ENCODE measurements at places on chromosomes 13 and 19.

DNA sequence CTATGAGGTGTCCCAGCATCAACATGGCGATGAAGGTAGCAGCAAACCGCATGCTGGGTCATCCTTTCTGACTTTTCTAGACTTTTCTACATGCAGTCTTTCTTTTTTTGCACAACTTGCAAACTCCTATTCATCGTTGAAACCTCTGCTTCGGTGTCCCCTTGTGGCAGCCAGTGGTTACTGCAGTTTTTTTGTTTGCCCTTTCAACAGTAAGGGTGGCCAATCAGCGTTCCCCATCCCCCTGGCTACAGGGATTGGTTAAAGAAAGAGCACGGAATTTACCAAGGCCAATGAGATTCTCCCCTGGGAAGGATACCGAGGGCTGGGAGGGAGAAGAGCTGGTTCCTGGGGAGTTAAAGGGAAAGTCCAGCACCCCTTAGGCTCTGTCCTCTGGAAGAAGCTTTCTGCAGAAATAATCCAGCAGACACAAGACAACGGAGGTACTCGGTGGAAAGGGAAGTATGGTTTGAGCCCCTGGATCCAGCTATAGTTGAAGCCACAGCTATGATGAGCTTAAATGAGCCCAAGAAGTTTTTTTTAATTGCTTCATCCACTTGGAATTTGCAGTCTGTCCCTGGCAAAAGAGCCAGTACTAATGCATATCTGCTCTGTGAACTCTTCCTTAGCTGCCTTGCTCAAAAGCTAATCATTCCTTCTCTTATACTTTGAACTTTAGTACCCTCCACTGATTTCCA is 5.6 kb upstream of the LSM4 start:
- H3K27ac ChIP-seq = peak overlapping the region; percentile 13
- no peaks in the 10 kb centered on the region for H3K36me3 ChIP-seq
- DNase-seq = peak; percentile 80
- H3K4me3 ChIP-seq = peak overlapping the region; percentile 55

GRCh38 chr13:100139817-100140216 is 50.9 kb downstream of the PCCA start:
- no peak for DNase-seq
- no peak overlapping the region for H3K4me3 ChIP-seq
- H3K4me1 ChIP-seq = peaks cover 3% of the 10 kb centered on the region
- H3K36me3 ChIP-seq = no peaks in the 10 kb centered on the region
- no peaks in the 10 kb centered on the region for H3K27me3 ChIP-seq
- no peak overlapping the region for H3K27ac ChIP-seq

DNA sequence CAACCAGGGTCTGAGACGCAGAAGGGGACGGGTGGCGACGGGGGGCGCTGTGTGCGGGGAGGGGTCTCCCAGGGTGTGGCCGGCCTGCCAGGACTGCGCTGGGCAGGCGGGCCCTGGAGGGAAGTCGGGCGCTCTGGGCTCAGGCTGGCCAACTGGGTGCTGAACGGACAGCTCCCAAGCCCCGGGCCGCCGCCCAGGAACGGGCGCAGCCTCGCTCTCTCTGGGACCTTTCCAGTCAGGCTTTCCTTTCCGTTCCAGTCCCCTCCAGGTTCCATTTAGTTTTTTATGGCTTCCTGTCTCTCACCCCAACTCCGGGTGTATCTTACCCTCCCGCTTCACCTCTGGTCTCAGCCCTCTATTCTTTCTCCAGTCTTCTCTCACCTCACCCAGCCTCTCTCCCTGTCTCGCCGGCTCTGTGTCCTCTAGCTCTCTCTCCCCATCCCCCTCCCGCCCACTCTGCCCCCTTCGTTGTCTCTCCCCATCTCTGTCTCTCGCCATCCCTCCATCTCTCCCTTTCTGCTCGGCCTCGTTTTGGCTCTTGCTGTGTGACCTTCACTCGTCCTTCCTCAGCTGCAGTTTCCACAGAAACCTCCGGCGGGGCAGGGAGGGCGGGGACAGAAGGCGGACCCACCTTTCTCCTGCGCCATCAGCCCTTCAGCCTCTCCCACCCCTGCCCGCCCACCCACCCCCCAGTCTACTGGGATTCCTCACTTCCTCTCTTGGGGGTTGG is 3.3 kb upstream of the ATP1A3 start:
- peaks cover 72% of the 10 kb centered on the region for H3K27me3 ChIP-seq
- no peak overlapping the region for H3K27ac ChIP-seq
- DNase-seq = peak; percentile 31
- peaks cover 27% of the 10 kb centered on the region for H3K4me1 ChIP-seq

- no peaks in the 10 kb centered on the region for H3K27me3 ChIP-seq
- no peaks in the 10 kb centered on the region for H3K4me1 ChIP-seq
- no peak for DNase-seq
- H3K4me3 ChIP-seq = no peak overlapping the region
- no peaks in the 10 kb centered on the region for H3K36me3 ChIP-seq
Measured at GRCh38 chr13:83007226-83007625, 875.0 kb downstream of the SLITRK1 start.

DNA sequence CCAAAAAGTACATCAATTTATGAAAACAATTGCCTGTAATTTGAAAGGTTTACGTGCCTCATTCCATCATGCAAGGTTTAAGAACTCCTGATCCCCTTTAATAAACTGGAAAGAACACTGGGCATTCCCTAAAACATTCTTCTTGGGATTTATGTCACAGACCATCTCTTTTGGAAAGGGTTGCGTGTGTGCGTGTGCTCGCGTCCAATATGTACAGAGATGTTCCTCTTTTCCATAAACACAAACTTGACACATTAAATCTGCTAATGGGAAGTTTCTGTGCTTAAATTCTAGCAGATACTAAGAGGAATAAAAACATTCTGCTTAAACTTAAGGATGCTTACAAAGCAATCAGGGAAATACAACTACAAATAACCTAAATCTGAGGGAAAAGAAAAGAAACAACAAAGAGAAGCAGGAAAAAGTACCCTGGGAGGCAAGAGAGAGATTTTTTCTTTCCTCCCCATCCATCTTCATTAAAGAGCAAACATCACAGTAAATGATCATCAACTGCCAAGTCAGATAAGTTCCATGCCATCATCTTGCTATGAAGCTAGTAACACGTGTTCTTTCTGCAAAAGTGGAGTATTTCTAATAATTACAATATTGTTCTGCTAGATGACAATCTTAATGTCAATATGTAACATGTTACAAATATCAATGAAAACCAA is 83.7 kb downstream of the STK24 start:
- peak overlapping the region; percentile 56 for H3K27ac ChIP-seq
- H3K4me3 ChIP-seq = no peak overlapping the region
- H3K36me3 ChIP-seq = peaks cover 27% of the 10 kb centered on the region
- H3K27me3 ChIP-seq = no peaks in the 10 kb centered on the region

- H3K4me3 ChIP-seq = no peak overlapping the region
- H3K27ac ChIP-seq = no peak overlapping the region
- DNase-seq = no peak
- no peaks in the 10 kb centered on the region for H3K27me3 ChIP-seq
Measured at GRCh38 chr19:40460185-40460584, 5.4 kb downstream of the BLVRB start.

DNA sequence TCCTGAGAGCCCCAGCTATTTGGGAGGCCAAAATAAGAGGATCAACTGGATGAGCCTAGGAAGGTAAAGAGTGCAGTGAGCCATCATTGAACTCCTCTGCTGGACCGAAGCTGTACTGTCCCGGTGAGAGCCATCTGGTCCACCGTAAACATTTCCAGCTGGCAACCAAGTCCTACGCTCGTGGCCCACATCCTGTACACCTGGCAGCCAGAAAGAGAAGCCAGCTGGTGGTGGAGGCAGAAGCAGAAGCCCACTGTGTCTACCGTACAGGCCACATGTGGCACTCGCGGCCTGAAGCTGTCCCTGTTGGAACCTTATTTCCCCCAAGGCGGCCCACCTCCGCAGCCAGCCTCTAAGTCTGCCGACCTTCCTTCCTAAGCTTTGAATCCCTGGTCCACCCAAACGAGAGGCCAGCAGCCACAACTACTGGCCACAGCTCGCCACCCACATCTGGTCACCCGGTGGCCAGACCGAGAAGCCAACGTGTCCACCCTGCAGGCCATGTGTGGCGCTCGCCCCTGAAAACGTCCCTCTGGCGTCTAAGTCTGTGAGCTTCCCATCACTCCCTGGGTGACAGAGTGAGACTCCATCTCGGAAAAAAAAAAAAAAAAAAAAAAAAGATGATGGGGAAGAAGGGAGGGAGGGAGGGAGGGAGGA is 14.2 kb upstream of the ZNF91 start:
- no peaks in the 10 kb centered on the region for H3K4me1 ChIP-seq
- no peaks in the 10 kb centered on the region for H3K36me3 ChIP-seq
- H3K27ac ChIP-seq = no peak overlapping the region
- peaks cover 8% of the 10 kb centered on the region for H3K27me3 ChIP-seq
